ENCODE measurements at places on chromosomes 6 and 20.

- no peak for DNase-seq
These were observed 49.5 kb downstream of the TRERF1 start for GRCh38 chr6:42402184-42402583.

- no peak for DNase-seq
These were observed 39.2 kb upstream of the RNF8 start for GRCh38 chr6:37314487-37315156.

- DNase-seq = no peak
These were observed 17.6 kb upstream of the SNAI1 start for GRCh38 chr20:49964964-49965780.

GRCh38 chr20:1712634-1713624 lies 55.4 kb upstream of the SIRPG start:
- DNase-seq = no peak

DNA sequence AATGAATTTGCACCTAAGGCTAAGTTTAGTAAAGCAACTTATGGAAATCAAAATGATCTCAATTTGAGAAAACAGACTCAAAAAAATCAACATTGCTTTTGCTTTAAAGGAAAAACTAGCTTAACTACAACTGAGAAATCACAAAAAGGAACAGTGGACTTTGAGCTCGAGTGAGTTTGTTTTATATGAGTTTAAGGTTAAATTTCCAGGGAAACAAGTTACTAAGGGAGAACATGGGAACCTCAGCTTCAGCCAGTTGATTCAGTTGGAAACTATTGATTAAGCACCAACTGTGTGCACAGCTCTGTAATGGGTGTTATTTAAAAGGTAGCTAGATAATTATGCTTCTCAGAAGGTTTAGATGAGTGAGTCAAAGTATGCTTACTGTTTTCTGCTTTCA lies 85.7 kb downstream of the TBC1D7 start:
- DNase-seq = no peak

GRCh38 chr6:106961801-106962200 lies 12.7 kb downstream of the CD24 start:
- no peak for DNase-seq

- DNase-seq = no peak
These were observed 16.8 kb upstream of the SIRPG start for GRCh38 chr20:1674361-1674760.

- DNase-seq = no peak
These were observed 100.1 kb downstream of the TNFRSF21 start for GRCh38 chr6:47209632-47210031.

- no peak for DNase-seq
These were observed 85.9 kb downstream of the ADTRP start for GRCh38 chr6:11692451-11693376.

DNA sequence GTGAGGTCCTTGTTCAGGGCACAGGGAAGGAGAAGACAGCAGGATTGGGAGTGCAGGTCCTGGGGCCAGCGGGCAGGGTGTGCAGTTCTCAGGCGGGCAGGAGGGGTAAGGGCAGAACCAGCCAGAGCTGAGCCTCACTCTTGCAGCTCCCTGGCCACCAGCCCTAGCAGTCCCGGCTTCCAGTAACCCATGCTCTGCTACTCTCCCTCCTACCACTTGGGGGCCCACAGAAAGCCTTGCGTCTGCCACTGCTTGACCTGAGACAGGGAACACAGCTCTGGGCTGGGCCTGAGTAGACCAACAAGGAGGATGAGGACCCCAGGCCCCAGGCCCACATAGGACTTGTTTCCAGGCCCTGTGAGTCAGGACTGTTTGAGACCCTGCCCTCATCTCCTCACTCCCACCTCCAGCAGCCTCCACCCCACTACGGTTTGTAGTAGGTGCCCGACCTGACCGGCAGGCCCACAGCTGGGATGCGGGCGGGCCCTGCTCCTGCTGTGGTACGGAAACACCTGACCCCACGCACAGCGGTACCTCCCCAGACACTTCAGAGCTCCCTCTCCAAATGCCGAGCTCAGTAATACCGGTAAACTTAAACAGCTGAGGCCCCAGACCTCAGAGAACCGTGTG lies 39.2 kb downstream of the KCNK5 start:
- DNase-seq = no peak

DNA sequence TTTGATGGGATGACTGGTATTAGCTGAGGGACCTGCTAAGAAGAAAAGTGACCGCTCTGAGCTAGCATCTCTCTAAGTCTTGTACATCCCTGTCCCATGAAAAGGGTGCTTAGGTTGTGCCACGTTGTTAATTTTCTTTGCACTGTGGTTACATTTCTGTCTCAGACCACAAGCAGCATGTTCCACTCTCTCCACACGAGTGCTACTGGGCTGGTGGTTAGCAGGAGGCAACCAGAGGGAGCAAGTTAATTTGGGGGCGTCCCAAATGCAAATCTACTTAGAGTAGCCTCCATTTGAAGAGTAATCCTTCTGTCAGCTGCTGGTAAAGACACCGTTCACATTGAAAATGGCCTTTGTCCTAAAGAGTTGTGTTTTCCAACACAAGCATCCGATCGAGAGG lies 3.4 kb upstream of the SCML4 start:
- no peak for DNase-seq

DNA sequence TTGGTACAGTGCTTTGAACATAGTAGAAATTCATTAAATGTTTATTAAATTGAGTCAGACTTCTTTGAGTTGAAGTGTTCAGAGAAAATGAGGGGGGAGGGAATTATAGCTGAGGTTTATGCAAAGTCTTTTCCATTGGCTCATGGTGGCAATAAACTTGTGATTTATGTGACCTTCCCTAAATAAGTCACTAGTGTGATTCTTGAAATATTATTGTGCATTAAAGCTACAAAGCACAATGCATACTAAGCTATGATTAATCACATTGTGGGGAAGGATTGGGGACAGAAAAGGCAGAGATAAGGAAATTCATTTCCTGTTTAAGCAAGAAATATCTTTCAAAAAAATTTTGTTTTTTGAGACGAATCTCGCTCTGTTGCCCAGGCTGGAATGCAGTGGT lies 877.5 kb downstream of the TFAP2A start:
- DNase-seq = no peak

- DNase-seq = no peak
These were observed 125.3 kb upstream of the PLCB4 start for GRCh38 chr20:8943631-8944030.

- DNase-seq = no peak
These were observed 66.1 kb downstream of the SMLR1 start for GRCh38 chr6:130893277-130893676.

- DNase-seq = no peak
These were observed 29.8 kb downstream of the PLCG1 start for GRCh38 chr20:41167118-41167470.

DNA sequence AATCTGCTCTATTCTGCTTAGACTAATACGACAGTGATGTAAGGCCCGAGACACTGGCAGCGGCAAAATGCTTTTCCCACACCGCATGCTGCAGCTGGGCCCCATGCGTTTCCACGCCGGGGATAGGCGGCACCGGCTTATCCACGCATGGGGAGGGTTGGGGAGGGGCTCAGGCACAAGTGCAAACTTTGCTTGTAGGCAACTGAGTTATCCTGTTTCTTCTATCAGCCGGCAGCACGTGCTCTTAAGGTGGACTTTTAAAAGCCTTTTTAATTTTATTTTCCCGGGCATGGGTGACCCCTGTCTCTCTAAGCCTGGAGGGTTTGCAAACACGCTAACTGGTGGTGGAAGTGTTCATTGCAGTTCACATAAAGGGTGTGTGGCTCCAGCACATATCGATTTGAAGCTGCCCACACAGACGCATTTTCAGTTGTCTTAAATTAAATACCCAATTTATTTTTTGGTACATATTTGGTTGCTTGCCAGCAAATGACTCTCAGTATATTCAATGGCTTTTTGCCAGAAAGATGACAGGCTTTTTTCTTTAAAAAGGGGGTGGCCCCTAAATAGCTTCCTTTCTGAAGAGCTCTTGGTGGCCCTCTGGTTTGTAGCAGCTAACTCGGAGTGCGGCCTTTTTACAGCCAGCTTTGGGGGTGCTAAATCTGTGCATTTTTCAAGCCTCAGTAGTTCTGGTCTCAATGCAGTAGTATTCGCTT lies 561.8 kb upstream of the AGPAT4 start:
- no peak for DNase-seq

- DNase-seq = no peak
These were observed 107.9 kb downstream of the TSHZ2 start for GRCh38 chr20:53079828-53080686.

DNA sequence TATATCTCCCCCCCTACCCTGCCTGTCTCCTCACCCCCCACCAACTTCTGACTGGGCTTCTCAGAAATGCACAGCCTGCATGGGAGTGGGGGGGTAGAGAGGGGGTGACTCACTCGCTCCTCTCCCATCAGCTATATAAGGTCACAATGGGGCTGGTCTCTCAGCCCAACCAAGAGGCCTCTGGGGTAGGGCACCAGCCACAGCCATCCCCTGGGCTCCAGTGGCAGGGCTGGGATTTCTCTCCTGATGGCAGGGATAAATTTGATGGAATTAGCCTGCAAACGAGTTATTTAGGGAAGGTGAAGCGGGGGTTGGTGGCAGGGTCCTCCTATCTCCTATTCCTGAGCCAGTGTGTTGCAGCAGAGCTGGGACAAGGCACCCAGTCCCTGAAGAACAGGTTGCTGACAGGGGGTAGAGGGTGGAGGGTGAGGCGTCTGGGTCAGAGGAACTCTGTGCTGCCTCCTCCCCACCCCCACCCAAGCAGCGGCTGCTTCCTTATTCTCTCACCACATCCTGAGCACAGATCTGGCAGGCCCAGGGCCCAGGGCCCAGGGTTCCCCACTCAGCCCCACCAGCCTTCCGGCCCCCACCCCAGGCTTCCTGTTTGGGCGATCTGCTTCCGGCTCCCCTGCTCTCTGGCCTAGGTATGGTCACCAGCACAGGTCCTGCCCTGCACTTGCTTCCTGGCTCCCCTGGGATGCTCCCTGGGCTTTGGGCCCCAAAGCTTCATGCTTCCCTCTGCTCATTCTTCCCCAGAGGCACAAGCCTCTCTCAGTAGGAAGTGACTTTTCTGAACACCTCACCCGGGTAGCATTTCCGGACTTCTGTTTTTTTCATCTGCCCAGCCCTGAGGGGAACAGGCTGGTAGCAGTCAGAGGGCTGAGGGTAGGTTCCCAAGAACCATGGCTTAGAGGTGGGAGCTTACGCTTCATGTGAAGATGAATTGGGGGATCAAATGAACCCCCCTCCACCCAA lies 4.0 kb downstream of the PPP1R18 start:
- no peak for DNase-seq

DNA sequence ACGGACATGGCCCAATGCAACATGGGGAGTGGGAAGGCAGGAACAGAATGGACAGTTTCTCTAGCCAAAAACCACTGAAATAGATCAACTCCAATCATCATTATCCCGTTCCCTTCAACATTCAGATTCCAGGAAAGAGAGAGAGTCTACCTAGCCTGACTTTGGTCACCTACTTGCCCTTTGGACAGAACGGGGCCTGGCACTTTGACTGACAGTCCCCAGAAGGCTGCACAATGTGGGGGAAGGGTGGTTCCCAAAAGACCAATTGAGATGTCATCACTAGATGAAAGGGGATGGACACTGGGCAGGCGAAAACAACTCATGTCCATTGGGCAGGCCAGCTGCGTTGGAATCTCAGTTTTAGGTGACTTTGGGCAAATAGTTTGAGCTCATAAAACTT lies 15.0 kb upstream of the KIF16B start:
- no peak for DNase-seq

DNA sequence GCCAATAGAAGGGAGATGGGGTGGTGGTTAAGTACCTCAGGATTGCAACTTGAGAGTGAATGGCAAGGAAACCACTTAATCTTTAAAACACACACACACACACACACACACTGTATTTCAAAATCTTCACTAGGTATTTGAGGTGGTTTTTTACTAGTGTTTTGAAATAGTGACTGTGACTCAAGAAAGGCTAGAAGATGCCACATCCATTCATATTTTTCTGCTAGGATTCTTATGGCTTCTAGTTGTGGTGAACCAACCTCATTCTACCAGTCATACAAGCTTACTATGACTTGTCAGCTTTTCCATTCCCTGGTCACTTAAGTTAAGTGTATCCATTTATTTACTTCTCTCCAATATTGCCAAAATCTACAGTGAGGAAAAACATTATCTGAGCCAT lies 519.4 kb upstream of the JAG1 start:
- no peak for DNase-seq

- DNase-seq = no peak
These were observed 43.3 kb downstream of the MGME1 start for GRCh38 chr20:18011951-18012645.

- DNase-seq = no peak
These were observed 60.8 kb downstream of the UBR2 start for GRCh38 chr6:42624601-42625000.

DNA sequence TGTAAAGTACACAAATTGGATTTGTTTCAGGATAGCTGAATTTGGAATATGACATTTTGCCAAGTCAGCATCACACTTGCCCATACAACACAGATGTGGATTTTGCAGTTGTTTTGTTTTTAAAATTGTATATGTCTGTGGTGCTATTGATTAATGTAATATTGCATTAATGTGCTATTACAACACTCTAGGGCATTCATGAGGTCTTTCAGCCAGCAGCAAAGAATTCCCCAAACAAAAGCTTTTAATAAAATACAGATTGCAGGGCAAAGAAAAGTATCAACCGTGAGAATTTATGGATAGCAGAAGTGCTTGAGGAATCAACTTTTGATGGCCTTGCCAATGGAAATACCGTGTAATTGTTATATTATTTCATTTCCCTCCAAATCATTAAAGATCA lies 144.9 kb downstream of the AIG1 start:
- DNase-seq = no peak

GRCh38 chr20:24746351-24746685 lies 202.8 kb upstream of the CST7 start:
- no peak for DNase-seq

- DNase-seq = no peak
These were observed 95.0 kb downstream of the TOX2 start for GRCh38 chr20:44009679-44009992.

GRCh38 chr6:63268574-63268973 lies 51.2 kb downstream of the LGSN start:
- no peak for DNase-seq

GRCh38 chr6:136696783-136697364 lies 95.4 kb downstream of the MAP3K5 start:
- no peak for DNase-seq

- DNase-seq = no peak
These were observed 5.9 kb downstream of the SLC2A10 start for GRCh38 chr20:46715292-46715756.

DNA sequence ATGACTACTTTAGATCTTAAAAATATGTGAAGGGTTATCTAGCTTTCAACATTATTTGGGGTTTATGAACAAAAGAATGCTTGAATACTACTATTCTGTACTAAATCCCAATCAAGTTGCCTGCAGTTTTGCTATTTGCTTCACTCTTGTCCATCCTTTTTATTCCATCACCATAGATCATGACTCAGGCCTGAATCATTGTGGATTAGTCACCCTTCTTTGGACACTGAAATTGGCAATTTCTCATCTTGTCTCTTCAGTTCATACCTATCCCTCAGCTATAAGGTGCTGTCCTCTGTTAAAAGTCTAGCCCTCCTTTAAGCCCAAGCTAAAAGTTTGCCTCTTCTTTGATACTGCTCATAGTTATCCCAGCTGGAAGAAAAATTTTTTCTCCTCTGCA lies 199.1 kb downstream of the CENPW start:
- DNase-seq = no peak
